HS-5 (cell line): ENCODE measurements at places on chromosomes 4 and X.

DNA sequence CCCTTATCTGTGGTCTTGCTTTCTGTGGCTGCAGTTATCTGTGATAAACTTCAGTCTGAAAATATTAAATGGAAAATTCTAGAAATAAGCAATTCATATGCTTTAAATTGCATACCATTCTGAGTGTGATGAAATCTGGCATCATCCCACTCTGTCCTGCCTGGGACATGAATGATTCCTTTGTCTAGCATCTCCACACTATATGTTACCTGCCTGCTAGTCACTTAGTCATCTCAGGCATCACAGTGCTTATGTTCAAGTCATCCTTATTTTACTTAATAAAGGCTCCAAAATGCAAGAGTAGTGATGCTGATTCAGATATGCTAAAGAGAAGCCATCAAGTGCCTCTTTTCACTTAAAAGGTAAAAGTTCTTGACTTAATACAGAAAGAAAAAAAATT lies 14.3 kb upstream of the RAB9B start:
- no peak for DNase-seq

DNA sequence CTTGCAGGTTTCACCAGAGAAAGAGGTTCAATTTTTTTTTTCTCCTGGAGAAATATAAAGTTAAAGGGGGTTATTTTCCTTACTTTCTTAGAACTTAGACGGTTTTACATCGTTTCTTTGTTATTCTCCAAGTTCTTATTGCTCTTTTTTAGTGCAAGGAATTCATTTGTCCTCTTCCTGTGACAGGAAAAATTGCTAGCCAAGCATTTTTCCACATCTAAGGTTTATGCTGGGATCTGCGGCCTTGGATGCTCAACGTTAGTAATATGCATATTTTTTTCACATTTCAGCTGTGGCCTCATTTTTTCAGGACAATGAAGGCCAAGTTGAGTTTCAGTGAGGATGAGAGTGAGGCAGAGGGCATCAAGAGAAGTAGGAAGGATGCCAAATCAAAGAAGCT lies 948.9 kb downstream of the PCDH19 start:
- no peak for DNase-seq

- no peak for DNase-seq
These were observed 276.1 kb downstream of the CFAP299 start for GRCh38 chr4:80611678-80611979.

DNA sequence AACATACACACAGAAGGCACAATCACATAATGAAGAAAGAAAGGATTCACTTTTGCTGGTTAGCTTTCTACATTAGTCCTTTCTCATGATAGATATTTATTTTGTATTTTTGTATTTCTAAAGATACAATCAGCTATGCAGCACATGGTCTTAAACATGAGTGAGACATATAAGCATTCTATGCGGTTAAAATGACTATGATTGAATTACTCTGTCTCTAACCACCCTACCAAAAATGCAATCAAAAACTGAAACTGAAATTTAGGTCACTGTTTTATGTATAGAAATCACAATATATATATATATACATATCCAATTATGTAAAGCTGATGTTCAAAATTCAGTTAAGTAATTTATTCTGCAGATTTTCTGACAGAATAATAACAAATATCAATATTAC lies 21.9 kb downstream of the CXXC4 start:
- DNase-seq = no peak

GRCh38 chrX:112164420-112164819 lies 81.8 kb upstream of the TRPC5 start:
- DNase-seq = no peak

- DNase-seq = no peak
These were observed 21.9 kb downstream of the SMS start for GRCh38 chrX:21962361-21962760.

DNA sequence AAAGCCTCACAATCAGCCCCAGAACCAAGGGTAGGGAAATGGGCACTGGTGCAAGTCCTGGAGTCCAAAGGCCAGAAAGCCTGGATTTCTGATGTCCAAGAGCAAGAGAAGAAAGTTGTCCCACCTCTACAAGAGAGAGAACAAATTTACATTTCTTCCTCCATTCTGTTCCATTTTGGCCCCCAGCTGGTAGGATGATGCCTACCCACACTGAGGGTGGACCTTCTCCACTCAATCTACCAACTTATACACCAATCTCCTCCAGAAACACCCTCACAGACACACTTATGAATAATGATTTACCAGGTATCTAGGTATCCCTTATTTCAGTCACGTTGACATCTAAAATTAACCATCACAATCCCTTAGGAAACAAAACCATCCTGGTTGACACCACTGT lies 367.8 kb upstream of the GRIA3 start:
- no peak for DNase-seq

DNA sequence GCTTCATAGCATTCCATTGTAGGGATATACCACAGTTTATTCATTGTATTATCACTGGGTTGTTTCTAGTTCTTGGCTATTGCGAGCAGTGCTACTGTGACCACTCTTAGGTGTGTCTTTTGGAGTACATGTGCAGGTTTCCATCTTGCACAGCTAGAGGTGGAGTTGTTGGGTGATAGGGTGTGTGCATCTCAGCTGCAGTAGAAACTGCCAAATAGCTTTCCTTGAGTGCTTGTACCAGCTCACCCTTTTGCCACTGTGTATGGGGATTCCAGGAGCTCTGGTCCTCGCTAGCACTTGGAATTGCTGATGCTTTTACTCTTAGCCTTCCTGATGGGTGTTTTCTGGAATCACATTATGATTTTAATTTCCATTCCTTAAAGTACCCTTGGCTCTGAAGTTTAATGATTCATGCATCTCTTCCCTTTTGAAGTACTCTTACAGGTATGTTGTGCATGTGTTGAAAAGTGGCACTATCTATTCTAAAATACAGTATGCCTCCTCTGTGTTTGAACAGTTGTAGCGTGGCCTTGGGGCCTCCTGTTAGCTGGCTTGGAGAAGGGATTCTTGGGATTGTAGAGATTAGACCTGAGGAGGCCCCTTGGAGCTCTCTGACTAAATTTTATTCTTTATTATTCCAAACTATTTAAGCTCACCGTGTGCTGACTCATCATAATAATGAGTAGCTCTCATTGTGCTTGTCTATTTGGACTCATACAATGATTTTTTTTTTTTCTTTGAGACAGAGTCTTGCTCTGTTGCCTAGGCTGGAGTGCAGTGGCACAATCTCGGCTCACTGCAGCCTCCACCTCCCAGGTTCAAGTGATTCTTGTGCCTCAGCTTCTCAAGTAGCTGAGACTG lies 38.4 kb downstream of the HTT start:
- DNase-seq = no peak

DNA sequence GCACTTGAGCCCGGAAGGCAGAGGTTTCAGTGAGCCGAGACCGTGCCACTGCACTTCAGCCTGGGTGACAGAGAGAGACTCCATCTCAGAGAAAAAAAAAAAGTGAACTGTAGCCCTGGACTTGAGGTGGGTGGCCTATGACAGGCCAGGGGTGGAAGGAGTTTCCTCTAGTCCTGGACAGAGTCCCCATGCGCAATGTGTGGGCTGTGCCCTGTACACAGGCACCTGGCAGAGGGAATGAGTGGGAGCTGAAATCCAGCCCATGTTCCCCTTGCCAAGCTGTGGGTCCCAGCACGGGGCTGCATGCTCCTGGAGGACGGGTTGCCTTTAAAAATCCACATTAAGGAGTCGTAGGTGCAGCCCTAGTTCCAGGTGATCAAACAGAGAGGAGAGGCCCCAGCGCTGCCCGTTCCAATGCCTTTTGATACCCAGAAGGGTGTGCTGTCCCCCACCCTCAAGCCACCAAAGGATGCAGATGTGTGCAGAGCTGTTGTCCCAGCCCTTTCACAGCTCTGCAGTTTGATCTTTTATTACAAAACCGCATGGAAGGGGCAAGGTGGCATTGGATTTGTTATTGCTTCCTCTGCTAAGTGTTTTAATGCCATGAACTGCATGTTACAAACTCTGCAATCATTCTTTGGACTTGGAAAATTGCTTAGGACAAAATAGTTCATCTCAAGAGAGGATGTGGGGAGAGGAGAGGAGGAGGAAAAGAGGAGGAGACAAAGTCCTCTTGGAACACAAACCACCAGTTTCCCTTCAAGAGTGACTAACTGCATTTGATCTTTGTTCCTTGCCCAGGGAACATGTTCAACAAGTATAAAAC lies 38.0 kb upstream of the PDK3 start:
- no peak for DNase-seq

DNA sequence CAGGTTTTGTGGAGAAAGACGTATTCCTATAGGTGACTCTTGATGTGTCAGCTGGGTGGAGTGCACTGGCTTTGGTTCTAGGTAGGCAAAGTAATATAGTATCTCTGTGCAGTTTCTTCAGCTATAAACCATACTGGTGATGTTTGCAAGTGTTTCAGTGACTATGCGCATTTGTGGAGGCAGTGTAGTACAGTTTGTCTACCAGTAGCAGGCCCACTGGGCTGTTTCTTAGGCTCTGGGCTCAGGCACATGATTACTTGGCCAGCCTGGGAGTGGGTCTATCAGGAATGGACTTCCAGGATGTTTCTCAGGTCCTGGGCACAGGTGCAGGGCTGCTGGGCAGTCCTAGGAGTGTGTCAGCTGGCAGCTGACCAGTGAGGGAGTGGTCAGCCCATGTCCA lies 51.9 kb upstream of the INTU start:
- no peak for DNase-seq

- no peak for DNase-seq
These were observed 19.2 kb downstream of the SUPT20HL2 start for GRCh38 chrX:24294619-24295018.
